Naive thymus-derived CD8-positive, alpha-beta T cell (primary cell): ENCODE measurements at places on chromosomes 12 and 14.

GRCh38 chr12:2008677-2009076, 4.4 kb upstream of the DCP1B start:
- DNase-seq, result no peak

DNA sequence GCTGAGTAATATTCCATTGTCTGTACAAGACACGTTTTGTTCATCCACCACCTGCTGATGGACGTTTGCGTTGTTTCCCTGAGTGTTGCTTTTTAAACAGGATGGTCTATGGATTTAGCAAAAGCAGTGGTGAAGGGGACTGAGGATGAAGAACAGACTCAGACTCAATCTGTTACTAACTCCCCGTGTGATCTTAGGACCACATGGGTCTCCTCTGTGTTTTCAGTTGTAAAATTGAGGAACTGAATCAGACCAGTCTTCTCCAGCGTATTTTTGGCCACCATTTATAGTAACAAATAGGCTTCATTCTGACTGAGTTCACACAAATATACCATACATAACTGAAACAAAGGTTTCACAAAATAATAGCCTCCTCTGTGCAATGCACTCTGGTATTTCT, 85.6 kb downstream of the FOXN3 start:
- DNase-seq, result no peak

- no peak for DNase-seq
Observed at GRCh38 chr14:20808162-20808483, 5.5 kb upstream of the RNASE1 start.

- DNase-seq, result no peak
Observed at GRCh38 chr14:39875028-39875427, 442.8 kb upstream of the FBXO33 start.

DNA sequence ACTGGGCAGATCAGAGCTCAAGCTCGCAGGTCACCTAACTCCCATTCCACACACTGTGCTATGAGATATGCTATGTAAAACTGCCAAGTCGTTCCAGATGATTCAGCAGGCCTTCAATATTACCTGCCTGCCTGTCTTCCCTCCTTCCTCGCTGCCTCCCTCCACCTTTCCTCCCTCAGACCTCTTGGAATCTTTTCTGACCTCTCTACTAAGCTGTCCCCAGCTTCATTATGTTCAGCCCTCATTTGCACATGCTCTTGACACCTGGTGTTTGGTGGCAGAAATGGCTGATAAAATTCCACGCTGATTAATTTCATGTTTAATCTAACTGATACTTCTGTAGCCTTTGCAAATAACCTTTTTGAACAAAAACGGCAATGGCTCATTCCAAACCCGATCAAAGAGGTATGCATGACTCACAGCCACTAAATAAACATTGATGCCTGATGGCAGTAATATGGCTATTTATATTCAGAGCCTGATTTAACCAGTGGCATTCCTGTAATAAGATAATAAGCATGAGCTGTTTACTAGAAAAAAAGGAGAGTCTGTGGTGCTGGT, 130.8 kb upstream of the EGLN3 start:
- no peak for DNase-seq
